NCI-H526 (cell line): ENCODE measurements at places on chromosomes 1 and 21.
A peak's percentile ranks its signal among the peaks of the same experiment; 100 is the strongest.

- DNase-seq, result no peak
Observed at GRCh38 chr1:213194855-213195254, 143.8 kb downstream of the RPS6KC1 start.

DNA sequence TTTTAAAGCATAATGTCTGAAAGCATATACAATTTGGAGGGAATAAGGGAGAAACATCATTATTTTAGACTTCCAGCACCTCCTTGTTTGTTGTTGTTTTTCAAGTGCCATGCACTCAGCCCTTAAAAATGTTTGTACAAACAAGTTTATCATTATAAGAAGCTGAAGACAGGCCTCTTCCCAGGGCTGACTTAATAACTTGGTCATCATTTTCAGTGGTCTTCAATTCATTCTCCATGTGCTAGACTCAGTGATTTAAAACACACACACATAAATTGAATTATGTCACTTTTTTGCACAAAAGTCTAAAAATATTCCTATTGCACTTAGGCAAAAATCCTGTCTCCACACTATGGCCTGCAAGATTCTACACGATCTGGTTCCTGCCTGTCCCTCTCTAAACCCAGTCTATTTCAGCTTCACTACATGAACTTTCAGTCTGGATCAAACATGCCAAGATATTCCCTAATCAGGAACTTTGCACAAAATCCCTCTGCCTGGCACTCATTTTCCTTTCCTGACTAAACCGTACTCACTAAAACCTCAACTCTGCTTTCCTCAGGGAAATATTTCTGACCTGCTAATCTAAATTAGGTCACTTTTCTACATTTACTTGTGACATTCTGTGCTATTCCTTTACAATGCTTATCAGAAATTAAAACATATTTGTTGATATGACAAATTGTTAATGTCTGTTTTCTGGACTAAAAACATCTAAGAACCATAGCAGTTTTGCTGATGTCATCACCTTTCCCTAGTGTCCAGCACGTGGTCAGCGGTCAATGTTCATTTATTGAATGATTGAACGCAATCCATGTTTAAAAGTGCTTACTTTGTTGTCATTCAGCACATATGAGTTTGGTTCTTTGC, 14.8 kb upstream of the GBP5 start:
- no peak for DNase-seq

DNA sequence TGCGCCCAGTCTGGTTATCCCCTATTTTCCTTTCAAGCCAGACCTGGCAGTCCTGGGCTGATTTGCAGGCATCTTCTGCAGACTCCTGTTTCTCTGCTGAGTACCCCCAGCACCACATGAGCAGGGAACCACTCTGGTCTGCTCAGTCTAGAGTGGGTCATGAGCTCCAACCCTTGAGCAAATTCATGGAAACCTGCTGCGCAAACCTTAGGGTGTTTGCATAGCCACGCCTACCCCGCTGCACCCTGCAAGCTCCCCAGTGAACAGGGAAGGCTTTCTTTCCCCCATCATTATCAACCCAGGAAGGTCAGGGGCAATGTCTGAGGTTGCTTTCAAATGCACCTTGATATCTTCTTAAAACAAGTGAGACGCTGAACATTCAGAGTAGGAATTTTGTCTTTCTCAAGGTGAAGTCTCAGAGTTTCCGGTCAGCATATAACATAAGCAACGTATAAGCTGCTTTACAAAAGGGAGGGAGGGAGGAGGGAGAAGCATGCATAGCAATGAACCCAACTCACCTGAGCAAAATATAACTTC, 11.1 kb upstream of the KCNE1 start:
- DNase-seq, result peak; percentile 87

DNA sequence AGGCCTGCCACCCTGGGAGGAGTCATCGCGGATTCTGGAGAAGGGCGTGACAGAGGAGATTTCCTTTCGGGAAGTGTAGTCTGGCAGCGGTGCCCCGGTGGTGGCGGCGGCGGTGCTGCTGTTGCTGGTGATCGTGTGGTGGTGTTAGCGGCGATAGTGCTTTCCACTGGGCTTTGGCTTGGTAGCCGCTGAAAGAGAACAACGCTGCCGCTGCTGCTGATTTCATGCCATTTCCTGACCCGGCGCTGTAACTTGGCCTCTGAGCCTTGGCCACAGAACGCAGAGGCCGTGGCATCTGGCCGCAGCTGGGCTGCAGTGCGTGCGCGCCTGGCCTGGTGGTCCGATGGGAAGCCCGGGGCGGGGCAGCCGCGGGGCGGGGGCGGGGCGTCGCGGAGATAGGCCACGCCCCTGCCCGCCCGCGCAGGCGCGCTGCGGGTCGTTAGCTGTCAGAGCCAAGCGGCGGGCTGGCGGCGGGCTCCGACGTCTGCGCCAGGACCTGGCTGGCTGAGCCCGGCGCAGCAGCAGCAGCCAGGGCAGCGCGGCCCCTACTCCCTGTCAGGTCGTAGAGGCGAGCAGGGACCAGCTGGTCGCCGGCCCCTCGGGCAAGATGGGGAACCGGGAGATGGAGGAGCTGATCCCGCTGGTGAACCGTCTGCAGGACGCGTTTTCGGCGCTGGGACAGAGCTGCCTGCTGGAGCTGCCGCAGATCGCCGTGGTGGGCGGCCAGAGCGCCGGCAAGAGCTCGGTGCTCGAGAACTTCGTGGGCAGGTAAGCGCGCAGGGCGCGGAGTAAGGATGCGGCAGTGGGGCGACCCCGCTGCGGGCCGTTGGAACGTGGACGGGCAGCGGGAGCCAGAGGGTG, at the start of gene DNM3:
DNM3 (plus strand) TSS at position 449 of the 861 bp plus-strand sequence; CDS start at position 608, 159 bp downstream.
- peak; percentile 87 for DNase-seq

DNA sequence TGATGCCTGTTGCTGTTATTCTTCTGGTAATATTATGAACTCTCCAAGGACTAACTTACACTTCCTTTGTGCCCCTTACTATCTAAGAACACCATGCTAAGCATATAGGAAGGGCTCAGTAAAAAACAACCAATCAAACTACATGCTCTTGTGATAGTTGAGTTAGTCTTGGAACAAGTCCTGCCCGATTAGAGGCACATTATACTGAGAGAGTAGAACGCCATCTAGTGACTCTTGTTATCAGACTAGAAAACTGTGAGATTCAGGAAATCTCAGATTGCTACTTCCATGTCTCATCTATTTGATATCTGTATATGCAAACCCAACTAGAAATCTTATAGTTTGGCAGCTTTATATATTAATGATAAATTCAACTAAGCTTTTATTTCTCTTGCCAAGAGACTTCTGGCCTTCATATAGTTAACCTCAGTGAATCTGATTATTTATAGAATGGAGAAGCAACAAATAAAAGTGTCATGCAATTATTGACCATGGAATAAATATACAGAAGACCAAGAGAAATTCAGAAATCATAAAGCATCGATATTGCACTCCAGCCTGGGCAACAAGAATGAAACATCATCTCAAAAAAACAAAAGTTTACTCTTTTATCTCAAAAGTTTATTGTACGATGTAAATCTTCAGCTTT, 7.8 kb upstream of the SRRM1 start:
- peak; percentile 81 for DNase-seq

DNA sequence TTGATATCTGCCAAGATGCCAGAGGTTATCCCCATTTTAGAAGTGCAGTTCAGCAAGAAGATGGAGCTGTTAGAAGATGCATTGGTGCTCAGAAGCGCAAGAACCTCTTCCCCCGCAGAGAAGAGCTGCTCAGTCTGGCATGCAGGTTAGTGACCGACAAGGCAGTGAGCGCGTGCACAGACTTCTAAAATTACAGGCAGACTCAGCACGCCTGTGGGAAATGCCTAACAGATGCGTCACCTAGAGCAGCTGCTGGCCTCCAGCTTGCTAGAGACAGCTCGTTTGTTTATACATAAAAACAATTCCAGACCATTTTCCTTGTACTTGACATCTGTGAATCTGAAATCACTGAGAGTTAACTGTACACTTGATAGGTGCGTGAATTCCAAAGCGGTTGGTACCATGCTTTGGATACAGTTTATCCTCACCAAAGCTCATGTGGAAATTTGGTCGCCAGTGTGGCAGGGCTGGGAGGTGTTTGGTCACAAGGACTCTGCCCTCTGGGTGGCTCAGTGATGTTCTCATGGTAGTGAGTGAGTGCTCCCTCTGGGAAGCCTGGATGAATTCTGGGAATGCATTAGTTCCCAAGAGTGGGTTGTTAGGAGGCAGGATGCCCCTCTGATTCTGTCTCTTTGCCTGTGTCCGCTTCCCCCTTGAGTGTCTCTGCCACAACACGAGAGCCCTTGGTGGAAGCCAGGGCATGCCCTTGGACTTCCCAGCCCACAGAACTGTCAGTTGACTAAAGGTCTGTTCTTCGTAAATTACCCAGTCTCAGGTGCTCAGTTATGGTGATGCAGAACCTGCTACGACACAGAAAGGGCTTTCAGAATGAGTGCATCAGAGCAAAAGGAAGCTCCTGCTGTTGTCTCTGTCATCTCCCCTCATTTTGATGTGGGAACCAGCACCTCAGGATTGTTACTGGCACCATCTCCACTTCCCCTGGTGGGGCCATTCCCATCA, 24.4 kb downstream of the SNAP47 start:
- DNase-seq, result no peak

GRCh38 chr1:70671006-70671405, 259.9 kb downstream of the CTH start:
- DNase-seq, result no peak

GRCh38 chr1:154992721-154993571, 440 bp upstream of the LENEP start:
- peak; percentile 73 for DNase-seq

DNA sequence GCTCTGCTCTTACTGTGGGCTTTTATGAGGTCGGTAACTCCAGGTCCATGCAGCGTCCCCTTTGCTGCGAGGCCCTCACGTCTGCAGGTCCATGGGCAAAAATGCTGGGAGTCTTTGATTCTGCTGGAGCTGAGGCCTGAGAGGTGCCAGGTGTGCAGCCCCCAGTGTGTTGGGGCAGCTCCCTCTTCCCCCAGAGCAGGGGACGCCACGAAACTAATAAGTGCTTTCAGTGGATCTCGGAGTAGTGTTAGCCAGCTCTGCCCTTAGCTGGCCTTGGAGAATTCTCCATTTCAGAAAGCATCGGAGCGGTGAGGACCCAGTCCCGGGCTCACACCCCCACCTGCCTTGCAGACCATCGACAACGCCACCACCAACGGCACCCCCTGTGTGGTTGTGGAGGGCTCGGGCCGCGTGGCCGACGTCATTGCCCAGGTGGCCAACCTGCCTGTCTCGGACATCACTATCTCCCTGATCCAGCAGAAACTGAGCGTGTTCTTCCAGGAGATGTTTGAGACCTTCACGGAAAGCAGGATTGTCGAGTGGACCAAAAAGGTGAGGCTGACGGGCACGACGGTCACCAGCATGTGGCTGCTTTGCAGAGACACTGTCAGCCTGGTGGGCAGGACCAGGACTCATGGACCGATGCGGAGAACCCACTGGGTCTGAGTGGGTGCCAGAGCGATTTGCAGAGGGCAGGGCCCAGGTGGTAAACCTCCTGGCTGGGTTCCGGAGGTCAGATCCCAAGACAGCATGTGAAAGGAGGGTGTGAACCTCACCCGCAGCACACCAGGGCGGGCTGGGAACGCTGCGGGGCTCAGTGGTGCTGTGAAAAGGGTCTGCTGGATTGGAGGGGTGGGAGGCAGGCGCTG, 25.5 kb downstream of the TRPM2 start:
- no peak for DNase-seq

DNA sequence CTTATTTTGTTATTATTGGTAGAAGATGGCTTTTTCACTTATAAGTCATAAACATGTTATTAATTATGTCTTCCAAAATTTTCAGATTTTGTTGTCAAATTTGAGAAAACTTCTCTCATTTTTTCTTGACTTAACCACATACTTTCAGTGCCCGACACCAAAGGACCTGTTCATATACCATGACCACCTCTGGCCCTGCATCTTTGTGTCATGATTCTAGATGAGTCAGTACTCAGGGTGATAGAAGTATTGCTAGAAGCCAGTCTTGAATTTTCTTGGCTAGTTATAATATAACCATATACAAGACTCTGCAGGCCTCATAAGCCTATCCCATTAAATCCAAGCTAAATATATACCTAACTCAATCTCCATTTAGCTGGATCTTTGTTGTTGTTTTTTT, 35.4 kb upstream of the DPH5 start:
- no peak for DNase-seq

- DNase-seq, result peak; percentile 74
Observed at GRCh38 chr1:101100674-101101073, 75.1 kb upstream of the DPH5 start.

DNA sequence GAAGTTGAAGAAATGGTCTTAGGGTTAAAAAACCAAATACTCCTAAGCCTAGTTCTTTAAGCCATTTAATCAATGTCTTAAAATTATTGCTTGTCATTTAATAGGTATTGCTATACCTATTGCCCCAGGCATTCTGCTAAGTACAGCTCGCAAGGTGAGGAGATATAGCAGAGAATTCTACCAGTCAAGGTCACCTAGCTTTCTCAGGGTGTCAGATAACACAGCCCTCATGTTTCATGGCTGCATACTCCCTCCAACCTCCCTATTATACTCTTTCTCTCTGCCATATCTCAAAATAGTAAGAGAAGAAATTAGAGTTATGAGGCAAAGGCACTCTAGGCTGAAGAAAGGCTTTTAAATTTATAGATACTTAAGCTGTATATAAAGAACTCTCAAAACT, 68.4 kb upstream of the GPR88 start:
- no peak for DNase-seq

GRCh38 chr1:153478692-153479618, 18.5 kb upstream of the S100A7 start:
- DNase-seq, result no peak

DNA sequence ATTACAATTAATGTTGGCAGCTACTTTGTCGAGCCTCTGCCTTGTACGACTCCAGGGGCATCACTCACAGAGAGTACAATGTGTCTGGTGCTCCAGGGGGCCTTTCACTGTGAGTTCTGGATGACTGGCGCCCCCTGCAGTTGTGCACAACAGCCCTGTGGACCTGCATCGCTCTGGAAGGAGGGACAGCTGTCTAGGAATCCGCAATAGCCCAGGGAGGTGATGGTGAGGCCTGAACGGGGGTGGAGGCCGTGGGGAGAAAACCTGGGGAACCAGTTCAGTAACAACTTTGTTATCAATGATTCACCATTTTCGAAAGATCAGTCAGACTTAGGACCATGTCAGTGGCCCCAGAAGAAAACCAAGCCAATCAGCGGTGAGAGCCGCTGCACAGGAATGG, 189.1 kb downstream of the KAZN start:
- DNase-seq, result no peak

- DNase-seq, result no peak
Observed at GRCh38 chr21:35974775-35975174, 85.6 kb downstream of the SETD4 start.

DNA sequence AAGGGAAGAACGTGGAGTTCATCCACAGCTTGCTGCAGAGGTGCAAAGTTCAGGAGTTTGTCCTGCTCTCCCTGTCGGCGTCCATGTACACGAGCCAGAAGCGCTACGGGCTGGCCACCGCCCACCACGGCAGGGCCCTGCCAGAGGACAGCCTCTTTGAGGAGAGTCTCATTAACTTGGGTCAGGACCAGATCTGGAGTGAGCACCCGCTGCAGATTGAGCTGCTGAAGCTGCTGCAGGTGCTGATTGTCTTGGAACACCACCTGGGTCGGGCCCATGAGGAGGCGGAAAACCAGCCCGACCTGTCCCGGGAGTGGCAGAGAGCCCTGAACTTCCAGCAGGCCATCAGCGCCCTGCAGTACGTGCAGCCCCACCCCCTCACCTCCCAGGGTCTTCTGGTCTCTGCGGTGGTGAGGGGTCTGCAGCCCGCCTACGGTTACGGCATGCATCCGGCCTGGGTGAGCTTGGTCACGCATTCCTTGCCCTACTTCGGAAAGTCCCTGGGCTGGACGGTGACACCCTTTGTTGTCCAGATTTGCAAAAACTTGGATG, 73.8 kb upstream of the MORC3 start:
- DNase-seq, result peak; percentile 59

- DNase-seq, result no peak
Observed at GRCh38 chr1:180505732-180506335, 3.5 kb upstream of the ACBD6 start.

- DNase-seq, result no peak
Observed at GRCh38 chr1:74010206-74010605, 187.8 kb downstream of the LRRIQ3 start.
